CD4-positive, alpha-beta T cell treated with Interferon alpha-2 for 1 hour (primary cell): ENCODE measurements at places on chromosomes 5 and 9.

GRCh38 chr5:154189819-154190594 is 526 bp upstream of the GALNT10 start:
- peak; percentile 81 for DNase-seq

GRCh38 chr5:116576053-116576713 is 1.6 kb upstream of the SEMA6A start:
- no peak for DNase-seq

DNA sequence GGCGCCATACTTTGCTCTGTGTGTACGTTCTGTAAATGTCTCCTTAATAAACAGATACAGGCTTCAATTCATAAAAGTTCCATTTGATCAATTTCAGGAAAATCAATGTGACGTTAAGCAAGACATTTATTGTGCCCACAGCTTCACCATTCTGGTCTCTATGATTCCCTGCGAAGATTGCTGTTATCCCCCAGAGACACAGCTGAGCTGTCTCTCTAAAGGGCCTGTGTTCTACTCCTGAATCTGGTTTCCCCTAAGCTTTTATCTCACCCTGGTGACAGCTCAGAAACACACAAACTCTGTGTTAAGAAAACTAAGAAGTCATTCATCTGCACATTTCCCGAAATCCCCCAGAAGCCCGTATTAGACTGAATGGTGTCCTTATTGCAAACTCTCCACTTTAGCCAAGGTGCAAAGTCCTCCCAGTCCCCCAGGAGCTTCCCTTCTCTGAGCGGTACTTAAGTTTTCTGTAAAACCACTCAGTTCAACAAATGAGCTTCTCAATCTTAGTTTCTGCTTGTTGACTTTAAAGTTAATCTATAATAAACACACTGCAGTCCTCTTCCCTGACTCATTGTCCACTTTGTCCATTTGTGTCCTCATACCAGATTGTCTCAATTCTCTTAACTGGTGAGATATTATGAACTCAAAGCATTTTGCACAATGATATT is 1.4 kb upstream of the C5orf15 start:
- peak; percentile 3 for DNase-seq

- no peak for DNase-seq
These were observed 15.6 kb downstream of the TICAM2 start for GRCh38 chr5:115586525-115587146.

GRCh38 chr5:168578538-168579487 is at the start of gene PANK3:
Gene PANK3 (minus strand): TSS chr5:168579368. CDS start chr5:168579283, 85 bp downstream.
- no peak for DNase-seq

DNA sequence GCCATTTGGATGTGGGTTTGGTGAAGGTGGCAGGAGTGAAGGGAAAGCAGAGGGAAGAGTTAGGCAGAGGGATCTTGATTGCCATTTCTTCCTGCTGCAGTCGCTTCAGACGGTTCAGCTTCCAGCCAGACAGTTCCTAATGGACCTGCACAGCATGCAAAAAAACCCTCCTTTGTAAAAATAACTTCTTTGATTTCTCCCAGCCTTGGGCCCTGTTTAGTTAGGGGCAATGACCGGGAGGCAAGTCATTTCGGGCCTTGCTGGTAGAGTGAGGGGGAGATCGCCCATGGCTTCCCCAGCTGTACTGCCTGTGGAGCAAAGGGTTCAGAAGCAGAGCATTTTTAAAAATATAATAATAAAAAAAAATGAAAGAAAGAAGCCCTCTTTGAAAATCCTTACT is 67.2 kb upstream of the TLE1 start:
- DNase-seq, result no peak

- DNase-seq, result peak; percentile 58
These were observed 40.1 kb downstream of the PRRT1B start for GRCh38 chr9:131585375-131585774.

- DNase-seq, result peak; percentile 60
These were observed 148.4 kb downstream of the MAPKAP1 start for GRCh38 chr9:125558453-125559092.

GRCh38 chr9:128231638-128232527 is 28.7 kb downstream of the DNM1 start:
- no peak for DNase-seq
